ENCODE measurements at places on chromosomes 6 and 20.

GRCh38 chr20:63163596-63164483, 52.1 kb downstream of the YTHDF1 start:
- DNase-seq = no peak

DNA sequence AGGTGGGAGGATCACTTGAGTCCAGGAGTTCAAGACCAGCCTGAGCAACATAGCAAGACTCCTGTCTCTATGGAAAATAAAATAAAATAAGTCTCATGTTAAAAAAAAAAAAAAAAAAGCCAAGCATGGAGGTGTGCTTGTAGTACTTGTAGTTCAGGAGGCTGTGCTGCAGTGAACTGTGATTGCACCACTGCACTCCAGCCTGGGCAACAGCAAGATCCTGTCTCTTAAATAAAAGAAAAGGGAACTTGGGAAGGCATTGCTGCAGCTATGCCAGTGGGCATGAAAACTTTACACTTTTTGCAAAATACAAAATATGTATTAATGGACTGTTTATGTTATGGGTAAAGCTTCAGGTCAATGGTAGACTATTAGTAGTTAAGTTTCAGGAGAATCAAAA, 37.5 kb upstream of the REV3L start:
- no peak for DNase-seq

DNA sequence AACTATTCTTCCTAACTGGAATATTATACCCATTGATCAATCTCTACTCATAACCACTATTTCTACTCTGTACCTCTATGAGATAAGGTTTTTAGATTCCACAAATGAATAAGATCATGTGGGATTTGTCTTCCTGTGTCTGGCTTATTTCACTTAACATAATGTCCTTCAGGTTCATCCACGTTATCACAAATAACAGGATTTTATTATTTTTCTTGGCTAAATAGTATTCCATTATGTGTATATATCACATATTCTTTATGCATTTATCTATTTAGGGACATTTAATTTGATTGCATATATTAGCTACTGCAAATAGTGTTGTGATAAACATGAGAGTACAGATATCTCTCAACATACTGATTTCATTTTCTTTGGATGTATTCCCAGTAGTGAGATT, 823.0 kb upstream of the ADGRB3 start:
- no peak for DNase-seq

DNA sequence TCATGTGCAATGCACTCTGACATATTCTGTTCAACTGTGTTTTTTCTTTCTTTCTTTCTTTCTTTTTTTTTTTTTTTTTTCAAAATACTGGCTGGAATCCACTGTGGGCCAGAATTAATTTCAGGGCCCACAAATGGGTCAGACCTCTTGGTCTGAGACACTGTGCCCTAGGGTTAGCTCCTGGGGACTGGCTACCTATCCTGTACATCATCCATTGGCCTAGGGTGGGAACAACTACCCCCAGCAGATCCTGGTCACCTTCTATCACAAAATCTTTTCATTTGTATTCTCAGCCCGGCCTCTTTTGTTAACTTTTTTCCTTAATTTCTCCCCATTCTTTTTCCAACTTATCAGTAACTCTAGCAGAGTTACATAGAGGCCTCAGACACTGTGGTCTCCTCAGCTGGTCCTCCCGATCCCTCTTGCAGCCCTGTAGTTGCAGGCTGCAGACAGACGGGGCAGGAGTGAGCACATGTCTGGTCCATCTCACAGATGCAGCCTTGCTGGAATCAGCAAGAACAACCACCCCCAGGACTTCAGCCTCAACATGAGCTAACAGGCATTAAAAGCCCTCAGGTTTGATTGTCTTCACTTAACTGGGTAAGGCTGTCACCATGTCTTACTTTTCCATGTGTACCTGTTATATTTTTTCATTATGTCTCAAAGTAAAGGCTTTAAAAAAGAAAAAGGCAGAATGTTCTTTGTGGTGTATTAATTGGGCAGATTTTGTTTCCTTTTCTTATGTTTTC, 41.3 kb downstream of the TXLNB start:
- DNase-seq = no peak

GRCh38 chr6:36598326-36598725, 4.2 kb downstream of the SRSF3 start:
- DNase-seq = no peak

DNA sequence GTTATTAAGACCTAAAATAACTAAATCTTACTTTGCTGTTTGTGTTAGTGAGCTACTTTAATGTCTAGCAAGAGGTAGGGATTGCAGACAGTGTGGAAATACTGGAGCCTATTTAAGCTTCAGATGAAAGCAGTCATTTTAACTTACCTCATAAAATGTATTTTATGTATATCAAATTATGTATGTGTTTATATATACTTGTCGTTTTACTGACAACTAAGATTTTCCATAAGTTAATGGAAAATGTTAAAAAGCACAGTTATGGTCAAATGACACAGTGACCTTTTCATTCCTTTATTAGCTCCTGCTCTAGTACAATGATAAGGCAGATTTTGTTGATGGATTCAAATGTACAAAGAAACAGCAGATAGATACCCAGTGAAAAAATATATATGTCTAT, 34.6 kb downstream of the QKI start:
- DNase-seq = no peak

- no peak for DNase-seq
Observed at GRCh38 chr6:52399511-52400312, 20.4 kb upstream of the EFHC1 start.

DNA sequence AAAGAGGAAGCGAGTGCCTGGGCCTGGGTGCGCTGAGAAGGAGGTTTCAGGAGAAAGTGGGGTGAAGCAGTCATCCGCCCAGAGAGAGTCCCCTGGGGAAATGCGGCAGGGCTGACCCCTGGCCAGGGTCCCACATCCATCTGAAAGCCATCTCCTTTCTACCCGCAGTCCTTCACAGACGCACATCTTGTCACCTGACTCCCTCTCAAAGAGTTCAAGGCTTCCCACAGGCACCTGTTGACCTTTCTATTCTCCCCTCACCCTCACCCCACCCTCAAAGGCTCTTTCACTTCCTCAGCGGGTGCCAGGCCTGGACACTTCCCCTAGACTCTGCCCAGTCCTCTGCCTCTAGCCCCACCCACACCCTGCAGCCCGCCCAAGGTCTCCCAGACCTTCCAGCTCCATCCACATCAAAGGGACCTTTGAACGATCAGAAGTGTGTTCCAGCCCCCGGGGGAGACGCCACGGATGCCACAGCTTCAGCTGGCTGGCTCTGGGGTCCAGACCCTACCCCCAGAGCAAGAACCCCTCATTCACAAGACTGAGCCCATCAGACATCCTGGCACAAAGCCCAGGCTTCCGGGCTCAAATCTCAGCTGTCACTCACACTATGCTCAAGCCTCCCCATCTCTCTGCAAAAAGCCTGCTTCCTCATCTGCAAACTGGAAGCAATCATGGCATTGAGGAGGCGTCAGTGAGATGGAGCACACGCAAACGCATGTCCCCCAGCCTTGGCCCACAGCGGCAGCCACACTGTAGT, 2.1 kb downstream of the CTSZ start:
- no peak for DNase-seq

- DNase-seq = no peak
Observed at GRCh38 chr6:167027772-167028171, 28.6 kb downstream of the CEP43 start.

GRCh38 chr6:126803769-126804168, 314.7 kb upstream of the RSPO3 start:
- no peak for DNase-seq

DNA sequence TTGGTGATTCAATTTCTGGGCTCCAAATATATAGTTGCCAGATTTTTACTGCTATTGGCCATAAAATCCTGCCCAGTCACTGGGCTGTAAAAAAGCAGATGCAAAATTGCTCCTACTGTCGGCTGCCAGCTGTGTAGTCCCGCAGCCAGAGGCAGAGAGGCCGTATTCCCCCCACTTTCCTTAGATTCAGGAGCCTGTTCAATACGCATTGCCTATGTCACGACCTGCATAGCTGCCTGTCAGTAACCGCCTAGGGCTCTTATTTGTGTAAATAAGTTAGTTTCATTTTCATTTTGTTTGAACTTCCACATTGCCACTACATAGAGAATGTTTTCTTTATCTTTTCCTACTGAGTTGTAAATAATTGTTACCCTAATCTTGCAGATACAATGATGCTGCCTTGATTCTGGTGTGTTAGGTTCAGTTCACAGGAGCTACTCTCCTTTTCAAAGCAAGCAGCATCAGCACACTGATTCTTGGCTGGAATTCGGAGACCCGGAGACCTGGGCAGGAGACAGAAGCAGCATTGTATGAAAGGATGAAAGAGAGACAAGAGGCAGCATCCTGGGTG, 46.0 kb upstream of the UST start:
- no peak for DNase-seq

- DNase-seq = peak; percentile 33
Observed at GRCh38 chr6:85460921-85461797, 11.3 kb downstream of the NT5E start.

GRCh38 chr6:1144842-1145767, 166.8 kb upstream of the FOXQ1 start:
- no peak for DNase-seq

- DNase-seq = no peak
Observed at GRCh38 chr20:57483287-57484050, 41.5 kb downstream of the CTCFL start.

GRCh38 chr6:45423111-45423823, 45.5 kb upstream of the SUPT3H start:
- no peak for DNase-seq

DNA sequence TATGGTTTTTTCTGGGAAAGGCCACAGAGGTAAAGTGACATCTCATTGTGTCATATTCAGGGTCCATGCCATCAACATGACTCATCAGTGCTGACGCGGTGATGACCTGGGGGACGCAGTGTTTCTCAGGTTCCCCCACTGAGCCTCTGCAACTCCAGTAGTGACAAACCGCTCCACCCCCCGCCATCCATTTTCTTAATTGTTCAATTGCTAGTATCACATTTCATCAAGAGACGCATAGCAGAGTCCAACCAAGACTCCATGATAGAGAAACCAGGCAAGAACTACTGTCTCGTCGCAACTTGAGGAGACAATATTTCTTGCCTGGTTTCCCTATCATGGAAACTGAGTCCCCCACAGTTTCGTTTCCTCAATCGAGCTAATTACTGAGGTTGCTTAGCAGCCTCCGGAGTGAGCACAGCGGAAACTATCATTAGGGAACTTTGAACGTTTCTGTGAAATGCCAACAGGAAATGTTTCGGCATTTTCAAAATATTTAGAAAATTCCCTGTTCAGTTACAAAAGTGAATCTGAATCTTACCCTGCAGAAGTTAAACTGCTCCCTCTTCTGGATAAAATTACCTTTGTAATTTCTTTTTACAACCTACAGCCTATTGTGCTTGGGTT, 12.2 kb upstream of the SERPINB1 start:
- DNase-seq = peak; percentile 54

GRCh38 chr6:90411292-90411781, 114.7 kb upstream of the BACH2 start:
- no peak for DNase-seq

- DNase-seq = no peak
Observed at GRCh38 chr6:965343-965742, 272.4 kb upstream of the EXOC2 start.

GRCh38 chr6:121733234-121733633, 297.8 kb downstream of the GJA1 start:
- DNase-seq = no peak

- DNase-seq = no peak
Observed at GRCh38 chr20:64130876-64131275, 23.5 kb upstream of the NPBWR2 start.

DNA sequence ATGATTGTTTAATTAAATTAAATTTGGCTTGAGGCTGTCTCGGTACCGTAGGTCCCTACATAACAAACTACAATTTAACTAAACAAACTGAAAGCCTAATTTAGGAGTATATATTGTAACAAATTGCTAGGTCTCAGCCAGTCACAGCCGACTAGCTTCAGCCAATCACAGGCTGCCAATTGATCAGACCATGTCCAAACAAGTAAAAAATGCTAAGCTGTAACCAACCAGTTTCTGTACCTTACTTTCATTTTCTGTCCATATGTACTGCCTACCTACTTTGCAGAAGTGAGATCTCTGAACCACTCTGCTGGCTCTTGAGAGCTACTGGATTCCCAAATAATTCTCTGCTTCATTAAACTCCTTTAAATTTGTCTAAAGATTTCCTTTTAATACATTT, 648.0 kb upstream of the GJE1 start:
- no peak for DNase-seq

DNA sequence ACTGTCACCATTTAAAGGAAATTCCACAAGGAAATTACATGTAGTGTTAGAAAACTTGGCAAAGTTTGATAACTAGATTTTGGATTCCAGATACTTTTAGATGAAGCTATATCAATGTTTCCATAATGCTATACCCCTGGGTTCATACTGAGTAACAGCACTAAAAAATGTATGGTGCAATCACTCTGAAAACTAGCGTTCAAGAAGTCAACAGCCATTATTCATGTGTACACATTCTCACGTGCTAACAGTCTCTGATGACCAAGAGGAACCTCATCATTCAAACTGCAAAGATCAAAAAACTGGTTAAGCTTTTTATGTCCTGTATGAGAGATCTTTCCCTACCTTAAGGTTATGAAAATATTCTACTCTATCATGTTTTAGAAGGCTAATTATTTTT, 197.6 kb downstream of the GMDS start:
- no peak for DNase-seq

DNA sequence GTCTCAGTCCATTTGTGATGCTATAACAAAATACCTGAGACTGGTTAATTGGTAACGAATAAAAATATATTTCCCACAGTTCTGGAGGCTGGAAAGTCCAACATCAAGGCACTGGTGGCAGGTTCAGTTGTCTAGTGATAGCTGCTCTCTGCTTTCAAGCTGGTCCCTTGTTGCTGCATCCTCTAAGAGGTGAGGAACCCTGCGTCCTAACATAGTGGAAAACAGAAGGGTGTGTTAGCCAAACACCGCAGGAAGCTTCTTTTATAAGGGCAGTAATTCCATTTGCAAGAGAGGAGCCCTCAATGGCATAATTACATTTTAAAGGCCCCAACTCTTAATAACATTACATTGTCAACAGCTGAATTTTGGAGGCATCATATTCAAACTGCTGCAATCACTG, 372.7 kb downstream of the ADGRB3 start:
- no peak for DNase-seq

All from stimulated activated CD8-positive, alpha-beta memory T cell treated with anti-CD3 and anti-CD28 coated beads, Interleukin-2, amount 100 ng/mL, for 1 hour (primary cell).